ENCODE measurements at places on chromosomes 6 and 20.

DNA sequence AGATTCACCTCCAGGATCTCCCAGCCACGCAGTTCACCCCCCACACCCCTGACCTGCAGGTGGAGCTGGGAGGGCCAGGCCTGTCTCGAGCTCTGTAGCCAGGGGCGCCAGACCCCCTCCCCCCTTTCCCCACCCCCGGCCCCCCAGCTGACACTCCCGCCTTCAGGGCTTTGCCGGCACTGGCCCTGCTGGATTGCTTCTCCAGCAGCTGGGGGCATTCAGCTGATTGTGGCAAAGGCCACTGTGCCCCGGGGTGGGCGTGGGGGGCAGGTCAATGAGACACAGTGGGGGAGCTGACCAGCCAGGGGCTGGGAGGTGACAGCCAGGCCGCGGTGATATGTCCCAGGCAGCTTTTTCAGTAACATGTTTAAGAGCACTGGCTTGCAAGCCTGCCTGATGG is 22.2 kb downstream of the ZBP1 start:
- DNase-seq: no peak

- no peak for DNase-seq
Measured at GRCh38 chr6:127435626-127436220, 23.5 kb downstream of the KIAA0408 start.

DNA sequence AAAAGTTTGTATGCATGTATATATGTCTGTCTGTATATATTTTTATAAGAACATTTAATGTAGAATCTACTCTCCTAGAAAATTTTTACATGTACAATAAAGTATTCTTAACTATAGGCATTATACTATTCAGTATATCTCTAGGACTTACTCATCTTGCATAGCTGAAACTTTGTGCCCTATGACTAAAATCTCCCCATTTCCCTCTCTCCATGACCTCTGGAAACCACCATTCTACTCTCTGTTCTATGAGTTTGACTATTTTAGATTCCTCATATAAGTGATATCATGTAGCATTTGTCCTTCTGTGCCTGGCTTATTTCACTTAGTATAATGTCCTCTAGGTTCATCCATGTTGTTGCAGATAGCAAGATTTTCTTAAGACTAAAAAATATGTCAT is 205.1 kb upstream of the SMLR1 start:
- DNase-seq: no peak

DNA sequence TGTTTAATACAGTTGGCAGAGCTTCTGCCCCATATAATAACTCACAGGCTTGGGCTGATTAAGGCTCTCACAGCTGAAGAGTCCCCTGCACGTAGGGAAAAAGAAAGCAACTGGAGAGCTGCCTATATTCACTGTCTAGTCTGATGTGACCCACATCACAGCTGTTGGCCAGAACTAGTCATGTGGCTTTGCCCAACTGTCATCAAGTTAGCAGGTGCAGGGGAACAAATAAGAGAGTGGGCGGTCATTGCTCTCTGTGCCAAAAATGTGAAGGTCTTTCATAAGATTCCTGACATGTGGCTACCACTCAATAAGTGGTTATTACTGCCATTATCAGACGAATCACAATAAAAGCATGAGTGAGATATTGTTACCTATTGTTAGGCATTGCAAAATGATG is 665.2 kb downstream of the DOK5 start:
- DNase-seq: peak; percentile 14

DNA sequence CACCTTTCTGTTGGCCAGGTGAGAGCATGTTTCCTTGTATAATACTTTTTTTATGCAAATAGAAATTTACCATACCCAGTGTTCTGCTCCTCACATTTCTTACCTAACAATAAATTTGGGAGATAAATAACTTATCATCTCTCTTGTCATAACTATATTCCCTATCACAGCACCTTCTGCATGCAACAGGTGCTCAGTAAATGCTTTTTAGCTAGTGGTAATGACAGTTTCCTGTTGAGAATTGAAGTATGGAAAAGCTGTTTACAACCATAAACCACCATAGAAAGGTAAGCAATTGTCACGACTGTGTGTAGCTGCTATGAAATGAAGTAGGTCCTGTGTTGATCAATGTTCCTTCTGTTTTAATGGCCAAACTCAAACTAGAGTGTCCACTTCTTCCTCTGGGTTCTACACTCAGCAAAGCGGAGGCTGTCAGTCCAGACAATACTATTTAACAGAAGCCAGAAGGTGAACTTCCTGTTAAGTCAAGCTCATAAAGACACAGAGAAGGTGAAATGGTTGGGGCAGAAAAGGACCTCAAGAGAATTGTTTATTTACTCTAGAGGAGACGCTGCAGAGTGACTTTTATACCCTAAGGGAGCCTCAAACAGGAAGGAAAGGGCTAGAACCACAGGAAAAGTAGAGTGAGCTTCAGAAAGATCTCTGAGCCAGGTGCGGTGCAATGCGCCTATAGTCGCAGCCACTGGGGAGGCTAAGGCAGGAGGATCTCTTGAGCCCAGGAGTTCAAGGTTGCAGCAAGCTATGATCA is 84.0 kb upstream of the SLC22A16 start:
- DNase-seq: no peak

- no peak for DNase-seq
Measured at GRCh38 chr6:52650941-52651340, 20.0 kb upstream of the TMEM14A start.

GRCh38 chr6:56238352-56238751 is 9.0 kb downstream of the COL21A1 start:
- no peak for DNase-seq

Data from NCI-H1417 (cell line).